LoVo (cell line): ENCODE measurements at places on chromosomes 2 and 18.

GRCh38 chr2:205947621-205948495, 138.1 kb downstream of the INO80D start:
- peak; percentile 61 for DNase-seq

DNA sequence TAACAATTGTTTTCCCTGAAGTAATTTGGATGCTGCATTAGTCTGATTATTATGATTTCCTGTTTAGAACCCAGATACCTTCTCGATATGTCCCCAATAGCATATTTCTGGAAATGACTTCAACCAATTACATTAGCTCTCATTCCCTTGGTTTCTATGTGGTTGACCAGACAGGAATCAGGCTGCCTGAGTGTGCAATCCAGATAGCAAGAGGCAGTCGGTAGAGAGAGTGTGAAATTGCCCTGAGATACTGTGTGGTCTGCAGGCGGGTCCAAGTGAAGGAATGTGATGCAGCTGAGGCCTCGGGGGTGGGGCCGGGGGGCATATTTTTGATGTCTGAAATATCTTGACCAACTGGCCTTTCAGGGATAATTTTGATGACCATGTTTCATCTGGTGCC, 143.9 kb upstream of the ITGA6 start:
- no peak for DNase-seq

DNA sequence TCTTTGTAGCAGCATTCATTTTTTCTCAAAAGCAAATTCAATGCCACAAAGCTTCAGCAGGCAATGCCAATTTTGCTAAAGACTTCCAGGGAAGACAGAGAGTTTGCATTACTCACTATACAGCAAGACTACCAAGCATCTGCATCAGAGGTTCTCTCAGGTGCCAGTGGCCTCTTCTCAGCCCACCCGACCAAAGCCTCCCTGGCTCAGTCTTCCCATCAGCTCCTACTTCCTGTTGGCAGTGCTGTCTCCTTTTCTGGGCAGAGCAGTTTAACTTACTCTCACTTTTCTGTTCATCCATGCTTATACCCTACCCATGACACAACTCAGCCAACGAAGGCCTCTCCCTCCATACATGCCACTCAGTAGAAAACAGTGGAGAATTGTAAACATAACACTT, 157.1 kb downstream of the TRABD2A start:
- no peak for DNase-seq

GRCh38 chr2:241112592-241112991, 10.5 kb upstream of the MTERF4 start:
- DNase-seq: no peak

- DNase-seq: no peak
These were observed 12.5 kb downstream of the KLHL29 start for GRCh38 chr2:23397478-23397877.

GRCh38 chr18:21362831-21363230, 120.8 kb downstream of the GREB1L start:
- DNase-seq: no peak

DNA sequence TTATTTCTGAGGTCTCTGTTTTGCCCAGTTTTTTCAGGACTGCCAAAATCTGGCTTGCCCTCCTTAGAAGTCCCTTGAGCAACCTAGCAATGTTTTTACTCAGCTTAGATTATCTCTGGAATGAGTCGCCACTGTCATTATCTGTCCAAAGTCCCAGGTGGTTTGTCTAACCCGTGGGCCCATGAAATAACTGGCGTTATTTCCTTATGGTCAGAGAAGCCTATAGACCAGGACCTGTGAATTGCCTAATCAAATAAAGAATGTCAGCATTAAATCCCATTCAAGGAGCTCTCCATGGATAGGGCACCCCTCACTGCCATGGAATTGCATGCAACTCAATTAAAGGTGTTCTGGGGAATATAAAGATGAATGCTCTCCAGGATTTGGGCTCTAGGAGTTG, 373.9 kb downstream of the SETBP1 start:
- DNase-seq: no peak

DNA sequence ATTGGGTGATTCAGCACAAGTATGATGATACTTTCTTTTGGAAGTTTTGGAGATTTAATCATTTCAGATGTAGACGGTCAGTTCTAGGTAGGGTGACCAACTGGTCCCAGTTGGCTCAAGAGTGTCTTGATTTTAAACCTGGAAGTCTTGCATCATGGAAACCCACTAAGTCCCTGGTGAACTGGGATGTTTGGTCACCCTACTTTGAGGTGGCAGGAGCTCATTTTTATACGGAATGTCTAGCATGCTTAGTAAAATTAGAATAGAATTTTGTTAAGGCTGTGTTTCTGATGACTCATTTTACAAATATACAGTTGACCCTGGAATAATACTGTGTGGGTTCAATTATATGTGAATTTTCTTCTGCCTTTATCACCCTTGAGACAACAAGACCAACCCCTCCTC, 61.5 kb upstream of the DOCK10 start:
- no peak for DNase-seq

DNA sequence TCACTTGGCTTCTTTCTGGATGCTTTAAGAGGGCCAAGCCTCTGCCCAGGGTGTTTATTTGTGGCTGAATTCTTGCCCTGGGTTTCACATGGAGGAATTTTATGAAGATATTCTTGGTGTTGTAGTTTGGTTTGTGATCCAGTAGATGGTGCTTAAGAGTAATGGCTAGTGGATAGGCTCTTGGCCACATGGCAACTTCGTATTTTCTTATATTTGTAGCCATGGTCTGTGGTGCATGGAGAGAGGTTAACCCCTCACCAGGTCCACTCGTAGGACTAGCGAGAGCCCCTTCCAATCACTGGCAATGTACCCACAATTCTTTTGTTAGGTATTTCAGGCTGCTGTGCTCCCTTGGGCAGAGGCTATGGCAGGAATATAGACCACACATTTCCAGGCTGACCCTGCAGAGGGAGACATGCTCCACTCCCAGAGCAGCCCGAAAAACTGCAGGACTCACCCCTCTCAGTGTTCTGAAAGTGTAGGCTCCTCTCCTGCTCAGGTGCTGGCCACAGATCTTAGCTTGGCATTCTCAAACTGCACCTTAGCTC, 582.1 kb upstream of the SETBP1 start:
- DNase-seq: no peak
